ENCODE measurements at places on chromosomes 16 and 17. TPM values are rescaled to one million over a fixed set of nuclear protein-coding genes. Genes with fewer than 3 reads are reported as not detected.

DNA sequence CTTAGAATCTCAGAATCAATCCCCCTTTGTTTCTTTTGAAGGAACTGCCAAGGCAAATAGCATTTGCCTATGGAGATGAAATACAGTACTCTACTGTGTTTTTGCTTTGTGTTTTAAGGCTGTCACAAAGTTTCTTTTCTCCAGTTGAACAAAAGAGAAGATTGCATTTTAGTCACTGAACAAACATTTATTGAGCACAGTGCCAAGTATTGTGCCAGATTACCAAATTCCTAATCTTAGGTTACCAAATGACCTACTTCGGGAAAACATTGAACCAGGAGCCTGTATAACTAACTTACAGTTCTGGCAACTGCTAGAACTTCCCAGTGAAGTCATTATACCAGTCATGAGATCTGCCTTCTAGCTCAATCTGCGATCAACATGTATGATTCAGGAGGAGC lies 3.0 kb upstream of the UBB start:
- no peak for DNase-seq

CHST6 gene
- total RNA-seq = 0.06 TPM

GRCh38 chr17:57269052-57269451 lies 12.7 kb downstream of the MSI2 start:
- no peak for DNase-seq

- peak; percentile 65 for DNase-seq
Measured at GRCh38 chr17:50198026-50198669, 3.3 kb downstream of the COL1A1 start.

- DNase-seq = no peak
Measured at GRCh38 chr16:74577882-74578366, 29.0 kb downstream of the GLG1 start.

DNA sequence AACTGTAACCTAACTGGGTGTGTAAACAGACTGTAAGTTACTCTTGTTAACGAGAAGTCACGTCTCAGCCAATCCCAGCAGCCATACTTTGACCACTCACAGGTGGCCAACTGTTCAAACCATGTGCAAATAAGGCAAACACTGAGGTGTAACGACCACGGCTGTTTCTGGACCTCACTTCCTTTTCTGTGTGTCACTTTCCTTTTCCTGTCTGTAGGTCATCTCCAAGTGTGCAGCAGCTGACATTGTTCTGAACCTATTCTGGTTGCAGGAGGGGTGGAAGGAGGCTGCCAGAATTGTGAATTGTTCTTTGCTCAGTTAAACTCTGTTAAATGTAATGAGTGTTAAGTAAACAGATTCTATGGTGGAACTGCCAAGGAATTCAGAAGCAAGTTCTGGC lies 627.4 kb downstream of the KCNJ2 start:
- no peak for DNase-seq

DNA sequence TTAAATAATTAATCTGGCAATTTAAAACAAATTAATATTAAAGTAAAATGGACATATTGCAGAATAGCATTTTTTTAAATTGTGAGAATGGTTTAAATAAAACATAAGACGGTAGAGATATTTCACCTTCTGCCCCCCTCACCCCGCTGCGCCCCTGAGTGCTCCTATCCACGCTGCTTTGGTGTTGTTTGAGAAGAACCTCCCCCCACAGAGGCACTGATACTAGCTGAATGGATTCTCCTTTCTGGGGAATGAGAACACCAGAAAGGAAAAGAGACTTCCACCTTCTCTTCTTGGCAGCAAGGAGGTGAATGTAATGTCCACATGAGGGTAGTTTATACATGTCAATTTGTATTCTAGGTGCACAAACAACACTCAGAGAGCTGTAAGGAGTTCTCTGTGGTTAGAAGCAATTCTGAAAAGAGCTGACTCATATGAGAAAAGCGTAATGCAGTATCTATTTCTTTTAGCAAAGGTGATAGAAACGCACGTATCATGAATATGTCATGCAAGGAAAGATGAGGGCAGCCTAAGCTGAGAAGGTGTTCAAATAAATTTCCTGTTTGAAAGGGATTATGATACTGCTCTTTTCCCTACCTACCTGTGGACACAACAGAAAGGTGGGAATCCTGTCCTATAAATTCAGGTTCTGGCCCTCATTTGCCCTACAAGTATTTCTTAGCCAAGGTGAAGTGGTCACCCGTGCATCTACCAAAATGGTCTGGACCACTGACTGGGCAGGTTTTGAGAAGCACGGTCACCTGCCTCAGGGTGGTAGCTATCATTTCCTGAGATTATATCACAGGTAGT lies 126.9 kb downstream of the PARN start:
- DNase-seq = no peak
